Occipital lobe (tissue), 3 donors: ENCODE measurements at places on chromosomes 7 and 10.

GRCh38 chr7:68122801-68123200 lies 1126.2 kb downstream of the TYW1 start:
- no peak for DNase-seq

DNA sequence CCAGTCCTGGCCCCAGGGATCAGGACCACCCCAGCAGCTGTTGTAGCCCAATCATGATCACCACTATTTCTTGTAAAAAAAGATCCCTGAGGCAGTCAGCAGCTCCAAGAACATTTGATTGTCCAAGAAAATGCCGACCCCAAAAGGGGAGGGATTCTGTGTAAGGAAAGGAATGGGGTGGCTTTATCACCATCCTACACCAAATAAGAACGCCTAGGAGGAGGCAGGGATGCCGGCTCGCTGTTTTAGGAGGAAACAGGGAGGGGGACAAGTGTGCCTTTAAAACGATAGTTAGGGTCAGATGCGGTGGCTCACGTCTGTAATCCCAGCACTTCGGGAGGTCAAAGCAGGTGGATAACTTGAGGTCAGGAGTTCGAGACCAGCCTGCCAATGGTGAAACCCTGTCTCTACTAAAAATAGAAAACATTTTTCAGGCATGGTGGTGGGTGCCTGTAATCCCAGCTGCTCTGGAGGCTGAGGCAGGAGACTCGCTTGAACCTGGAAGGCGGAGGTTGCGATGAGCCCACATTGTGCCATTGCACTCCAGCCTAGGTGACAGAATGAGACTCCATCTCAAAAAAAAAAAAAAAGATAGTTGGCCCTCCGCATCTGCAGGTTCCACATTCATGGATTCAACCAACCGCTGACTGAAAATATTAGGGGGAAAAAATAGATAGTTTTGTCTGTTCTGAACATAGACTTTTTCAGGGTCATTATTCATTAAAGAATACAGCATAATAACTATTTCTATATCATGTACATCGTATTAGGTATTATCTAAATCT lies 63.6 kb downstream of the PDIA4 start:
- no peak for DNase-seq

DNA sequence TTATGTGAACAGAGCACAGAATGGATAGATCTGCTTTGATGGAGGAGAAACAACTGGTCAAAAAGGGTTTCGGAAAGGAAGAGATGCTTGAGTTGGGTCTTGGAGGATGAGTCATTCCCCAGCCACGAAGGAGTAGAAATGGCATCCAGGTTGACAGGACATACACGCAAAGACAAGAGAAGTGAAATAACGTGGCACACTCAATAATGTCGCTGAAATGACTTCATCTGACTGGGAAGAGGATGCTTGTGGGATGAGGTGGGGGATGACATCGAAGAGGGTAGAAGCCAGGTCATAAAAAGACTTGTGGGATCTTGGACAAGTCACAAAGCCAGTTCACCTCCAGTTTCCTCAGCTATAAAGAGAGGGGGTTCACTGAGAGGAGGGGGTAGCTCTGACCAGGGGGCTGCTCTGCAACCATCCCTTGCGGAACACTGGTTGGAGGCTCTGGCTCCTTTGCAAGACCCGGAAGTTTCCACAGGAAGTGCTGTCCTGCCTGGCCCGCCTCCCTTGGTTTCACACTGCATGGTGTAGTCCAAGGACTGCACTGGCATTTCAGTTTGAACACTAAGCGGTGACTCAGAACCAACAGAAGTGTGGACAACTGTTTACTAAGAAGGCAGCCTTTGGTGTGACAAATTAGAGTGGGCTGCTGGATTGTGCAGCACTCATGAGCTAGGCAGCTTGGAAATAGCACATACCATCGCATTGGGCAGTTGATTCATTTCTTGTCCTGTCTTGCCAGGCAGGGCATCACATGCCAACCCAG lies 189.9 kb upstream of the ADO start:
- DNase-seq: peak; percentile 49

DNA sequence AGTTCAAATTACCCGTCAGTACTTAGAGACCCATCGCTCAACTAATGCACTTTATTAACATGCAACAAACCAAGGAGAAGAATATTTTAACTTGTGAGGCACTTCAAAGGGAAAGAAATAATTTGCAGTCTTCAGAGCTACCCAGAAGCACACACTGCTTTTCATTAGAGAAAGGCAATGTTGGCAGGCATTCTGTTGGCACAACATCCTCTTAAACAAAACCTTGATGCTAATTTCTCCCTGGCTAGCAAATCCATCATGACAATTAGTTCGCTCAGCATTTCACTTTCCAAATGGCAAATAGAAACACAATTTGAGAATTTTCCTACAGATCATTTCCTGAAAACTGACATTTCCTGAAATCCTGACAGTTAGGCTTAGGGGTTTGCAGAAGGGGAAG lies 155.6 kb upstream of the FAM13C start:
- peak; percentile 1 for DNase-seq

- no peak for DNase-seq
Measured at GRCh38 chr10:63123727-63124362, 9.3 kb upstream of the NRBF2 start.

GRCh38 chr7:17632384-17632783 lies 307.9 kb downstream of the SNX13 start:
- DNase-seq: no peak

GRCh38 chr7:4017081-4017480 lies 665.0 kb upstream of the FOXK1 start:
- DNase-seq: no peak

- DNase-seq: no peak
Measured at GRCh38 chr10:87642486-87642885, 17.2 kb upstream of the PAPSS2 start.

DNA sequence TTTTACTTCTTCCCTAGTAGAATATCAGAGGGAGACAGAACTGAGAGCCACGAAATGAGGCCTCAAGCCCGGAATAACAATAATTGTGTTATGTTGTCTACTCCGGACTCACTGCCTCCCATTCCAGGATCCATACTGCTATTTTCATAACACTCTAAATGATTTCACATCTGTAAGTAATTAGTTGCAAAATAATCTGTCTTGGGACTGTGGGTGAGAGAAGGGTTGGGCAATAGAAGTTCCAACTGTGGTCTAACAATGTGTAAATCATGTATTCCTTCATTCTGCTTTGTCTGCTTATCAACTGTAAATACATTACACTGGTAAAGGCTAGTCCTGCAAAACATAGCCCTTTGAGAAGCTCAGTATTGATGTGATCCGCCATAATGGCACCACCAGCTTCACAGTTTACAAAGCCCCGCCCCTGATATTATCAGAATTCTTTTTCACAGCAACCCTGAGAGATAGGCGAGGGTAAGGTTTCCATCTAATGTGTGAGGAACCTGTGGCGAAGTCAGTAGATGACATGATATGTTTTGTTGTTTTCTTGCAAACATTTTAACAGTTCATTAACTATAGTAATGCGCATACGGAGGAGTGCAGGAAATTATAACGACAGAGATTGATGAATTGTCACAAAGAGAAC lies 265.7 kb upstream of the BMPER start:
- DNase-seq: no peak

- no peak for DNase-seq
Measured at GRCh38 chr10:131480861-131481260, 169.3 kb upstream of the TCERG1L start.
